A549 treated with ZK216348 at 1 μM for 4 hours (cell line): ENCODE measurements at places on chromosomes 7 and 10. TPM values are rescaled to one million over a fixed set of nuclear protein-coding genes. Genes with fewer than 3 reads are reported as not detected.

The C10orf71 gene
- total RNA-seq, result not detected in 5 replicates

The INMT gene
- total RNA-seq, result not detected in 5 replicates

The SFTPA1 gene
- not detected in 5 replicates for total RNA-seq

The RAPGEF5 gene
- total RNA-seq, result 0.05 to 0.25 TPM (median 0.18 TPM) in 5 replicates

The CSTF2T gene
- 15.4 to 18.1 TPM (median 16.8 TPM) in 5 replicates for total RNA-seq

The ADCY1 gene
- total RNA-seq, result 1.4 to 2.9 TPM (median 2.2 TPM) in 5 replicates

The GTF2I gene
- total RNA-seq, result 66.1 to 105 TPM (median 95.3 TPM) in 5 replicates

The AZGP1 gene
- 0.31 TPM in 1 of 5 replicates, not detected in the others for total RNA-seq

The ADARB2 gene
- total RNA-seq, result not detected in 5 replicates

The ALOX5 gene
- 0.16 to 0.35 TPM (median 0.22 TPM) in 5 replicates for total RNA-seq

The OPALIN gene
- not detected in 5 replicates for total RNA-seq

The CD36 gene
- 0.14 to 0.19 TPM in 2 of 5 replicates, not detected in the others for total RNA-seq

The PAPOLB gene
- not detected in 5 replicates for total RNA-seq

The CYP3A7 gene
- not detected in 5 replicates for total RNA-seq

The ELFN1 gene
- total RNA-seq, result 0.32 to 0.47 TPM (median 0.38 TPM) in 5 replicates

The PLXDC2 gene
- 0.09 TPM in 1 of 5 replicates, not detected in the others for total RNA-seq

The UPK3BL1 gene
- 5.6 to 14.5 TPM (median 11.7 TPM) in 5 replicates for total RNA-seq

The MYPN gene
- 2.3 to 3.8 TPM (median 2.7 TPM) in 5 replicates for total RNA-seq

The ATRNL1 gene
- total RNA-seq, result 0.09 to 0.48 TPM (median 0.19 TPM) in 5 replicates

The LDB3 gene
- total RNA-seq, result 0.04 to 0.12 TPM (median 0.08 TPM) in 4 of 5 replicates, not detected in the other

The WNT2 gene
- total RNA-seq, result not detected in 5 replicates

The LIPM gene
- not detected in 5 replicates for total RNA-seq

The PDE1C gene
- total RNA-seq, result 3.3 to 5.8 TPM (median 4.1 TPM) in 5 replicates

The GARIN1A gene
- total RNA-seq, result 0.52 to 1.2 TPM (median 0.75 TPM) in 5 replicates

The HHEX gene
- total RNA-seq, result 12.8 to 15.5 TPM (median 14.1 TPM) in 5 replicates

The PNLIPRP1 gene
- total RNA-seq, result not detected in 5 replicates

The SPDYE1 gene
- total RNA-seq, result not detected in 5 replicates

The POLR2J gene
- total RNA-seq, result 103 to 132 TPM (median 108 TPM) in 5 replicates

The BTBD16 gene
- total RNA-seq, result 0.22 to 0.92 TPM (median 0.58 TPM) in 5 replicates

The PITX3 gene
- total RNA-seq, result 0.33 to 0.90 TPM (median 0.55 TPM) in 5 replicates

The VSTM4 gene
- 0.21 to 0.59 TPM (median 0.39 TPM) in 5 replicates for total RNA-seq

The AGBL3 gene
- total RNA-seq, result 0.67 to 1.2 TPM (median 1.00 TPM) in 5 replicates

The PSMA2 gene
- 170 to 246 TPM (median 194 TPM) in 5 replicates for total RNA-seq

The EBLN1 gene
- not detected in 5 replicates for total RNA-seq

The FAM25A gene
- total RNA-seq, result not detected in 5 replicates

The TBL2 gene
- 45.9 to 53.3 TPM (median 53.2 TPM) in 5 replicates for total RNA-seq

The HABP2 gene
- total RNA-seq, result 0.07 to 0.12 TPM (median 0.09 TPM) in 4 of 5 replicates, not detected in the other

The UMAD1 gene
- total RNA-seq, result 6.8 to 11.8 TPM (median 9.5 TPM) in 5 replicates

The ENTPD1 gene
- total RNA-seq, result 0.05 to 0.17 TPM in 2 of 5 replicates, not detected in the others

The LRGUK gene
- 0.18 to 0.73 TPM (median 0.36 TPM) in 5 replicates for total RNA-seq

The PRKAR2B gene
- total RNA-seq, result 1.5 to 3.8 TPM (median 3.0 TPM) in 5 replicates

The OR2F1 gene
- not detected in 5 replicates for total RNA-seq

The ATG9B gene
- total RNA-seq, result 0.25 to 0.94 TPM (median 0.43 TPM) in 5 replicates

The PRSS2 gene
- total RNA-seq, result not detected in 5 replicates

The CDHR3 gene
- total RNA-seq, result 4.7 to 5.8 TPM (median 5.4 TPM) in 5 replicates

The DTX2 gene
- 22.2 to 43.7 TPM (median 36.2 TPM) in 5 replicates for total RNA-seq

The ZNF862 gene
- 2.7 to 4.0 TPM (median 3.3 TPM) in 5 replicates for total RNA-seq

The AGAP3 gene
- total RNA-seq, result 37.7 to 73.4 TPM (median 64.2 TPM) in 5 replicates

The PPP1R9A gene
- total RNA-seq, result 2.4 to 5.8 TPM (median 3.9 TPM) in 5 replicates

The ZC3HAV1 gene
- total RNA-seq, result 28.3 to 35.6 TPM (median 34.3 TPM) in 5 replicates

The SLC25A13 gene
- total RNA-seq, result 28.9 to 41.2 TPM (median 32.9 TPM) in 5 replicates
